ENCODE measurements at places on chromosomes 13 and 19.

- DNase-seq: peak; percentile 84
These were observed 17.7 kb downstream of the CCDC97 start for GRCh38 chr19:41327576-41328156.

DNA sequence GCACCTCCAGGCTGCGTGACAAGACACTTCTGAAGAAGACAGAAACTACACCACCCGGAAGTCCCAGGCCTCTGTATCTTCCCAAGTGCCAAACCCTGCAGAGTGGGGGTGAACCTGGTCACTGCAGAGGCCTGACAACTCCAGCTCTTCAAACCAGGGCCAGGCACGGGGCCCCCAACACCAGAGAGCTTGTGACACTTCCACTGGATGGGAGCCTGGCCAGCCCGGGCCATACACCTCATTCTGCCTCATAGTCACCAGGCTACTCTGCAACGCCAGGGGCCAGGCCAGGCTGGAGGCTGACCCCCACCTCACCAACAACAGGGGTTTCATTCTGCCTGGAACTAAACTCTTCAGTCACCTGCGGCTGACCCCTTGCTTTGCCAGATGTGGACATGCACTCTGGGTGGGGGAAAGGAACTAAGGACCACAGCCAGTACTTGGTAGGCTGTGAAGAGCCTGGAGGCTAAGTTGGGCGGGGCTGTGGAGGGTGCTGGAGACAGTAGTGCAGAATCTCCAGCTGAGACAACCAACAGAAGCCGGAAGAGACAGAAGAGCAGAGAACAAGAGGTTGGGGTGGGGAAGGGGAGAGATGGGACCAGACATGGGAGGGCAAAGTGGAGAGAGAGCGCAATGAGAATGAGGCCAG is 23.0 kb downstream of the TUBA3C start:
- no peak for DNase-seq

GRCh38 chr19:42529248-42529764 is 1.0 kb upstream of the CEACAM1 start:
- DNase-seq: peak; percentile 83

DNA sequence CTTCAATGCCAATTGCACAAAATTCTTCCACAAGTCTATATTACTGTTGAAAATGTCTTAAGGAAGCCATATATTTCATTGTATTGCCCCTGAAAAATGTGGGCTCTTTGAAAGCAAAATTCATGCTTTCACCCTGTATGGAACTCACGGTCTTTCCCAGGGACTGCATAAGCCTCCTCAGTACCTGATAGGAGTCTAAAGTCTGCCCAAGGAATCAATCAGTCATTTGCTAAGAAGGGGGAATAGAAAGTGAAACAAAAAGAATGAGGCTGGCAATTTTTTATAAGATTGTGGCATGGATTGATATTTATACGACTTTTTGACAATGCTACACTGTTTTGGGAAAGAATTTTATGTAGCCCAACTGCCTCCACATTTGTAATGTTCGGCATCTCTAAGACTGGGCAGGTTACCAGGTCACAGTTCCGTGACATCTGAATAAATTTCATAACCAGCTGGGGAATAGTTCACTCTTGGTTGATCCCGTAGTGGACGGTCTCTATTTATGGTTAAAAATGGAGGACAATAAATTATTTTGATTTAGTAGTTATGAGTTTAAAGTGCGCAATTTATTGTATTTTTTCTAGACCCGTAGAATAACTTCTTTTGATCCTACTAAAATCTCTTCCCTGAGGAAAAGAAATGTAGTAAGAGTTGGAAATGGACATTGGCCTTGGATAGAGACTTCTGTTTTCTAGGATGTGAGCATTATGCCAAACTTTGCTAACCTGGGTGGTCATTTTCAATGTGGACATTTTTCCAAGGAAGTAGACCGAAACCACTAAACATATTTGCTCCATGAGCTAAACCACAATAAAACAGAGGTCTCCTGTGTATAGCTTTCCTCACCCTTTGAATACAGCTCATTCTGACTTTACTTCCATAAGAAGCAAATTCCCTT is 1585.4 kb downstream of the EFNB2 start:
- no peak for DNase-seq

DNA sequence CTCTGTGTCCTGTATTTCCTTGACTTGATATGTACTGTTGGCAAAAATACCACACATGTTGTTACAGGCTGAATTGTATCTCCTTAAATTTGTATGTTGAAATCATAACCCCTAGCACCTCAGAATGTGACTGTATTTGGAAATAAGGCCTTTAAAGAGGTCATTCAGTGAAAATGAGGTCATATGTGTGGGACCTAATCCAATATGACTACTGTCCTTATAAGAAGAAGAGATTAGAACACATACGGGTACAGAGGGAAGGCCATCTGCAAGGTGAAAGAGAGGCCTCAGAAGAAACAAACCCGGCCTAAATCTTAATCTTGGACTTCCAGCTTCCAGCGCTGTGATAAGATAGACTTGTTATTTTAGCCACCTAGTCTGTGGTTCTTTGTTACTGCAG is 202.5 kb downstream of the NUFIP1 start:
- DNase-seq: no peak

GRCh38 chr19:38445362-38445761 is 11.9 kb downstream of the RYR1 start:
- DNase-seq: no peak

GRCh38 chr13:21289475-21289874 is 113.0 kb downstream of the MRPL57 start:
- DNase-seq: no peak

DNA sequence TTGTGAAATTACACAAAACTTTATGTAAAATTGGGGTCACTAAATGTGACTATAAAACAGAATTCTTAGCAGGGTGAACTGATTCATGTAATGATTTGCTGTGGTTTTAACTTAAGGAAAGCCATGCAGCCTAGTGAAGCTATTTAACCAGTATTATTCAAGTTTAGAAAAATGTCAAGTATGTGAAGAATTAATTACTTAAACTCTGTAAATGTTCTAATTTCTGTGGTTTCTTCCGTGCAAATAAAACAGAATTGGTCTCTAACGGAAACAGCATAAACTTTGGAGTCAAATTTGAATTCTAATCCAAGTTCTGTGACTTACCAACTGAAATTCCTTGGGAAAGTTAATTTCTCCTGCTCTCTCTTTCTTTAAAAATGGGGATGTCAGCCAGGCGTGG is 13.3 kb downstream of the CDC16 start:
- DNase-seq: no peak

- DNase-seq: no peak
These were observed 84.6 kb upstream of the TRPC4 start for GRCh38 chr13:37954191-37954590.

GRCh38 chr19:55005684-55006488 is 32.2 kb downstream of the GP6 start:
- peak; percentile 93 for DNase-seq

GRCh38 chr13:43086181-43086580 is 62.8 kb downstream of the DNAJC15 start:
- no peak for DNase-seq

DNA sequence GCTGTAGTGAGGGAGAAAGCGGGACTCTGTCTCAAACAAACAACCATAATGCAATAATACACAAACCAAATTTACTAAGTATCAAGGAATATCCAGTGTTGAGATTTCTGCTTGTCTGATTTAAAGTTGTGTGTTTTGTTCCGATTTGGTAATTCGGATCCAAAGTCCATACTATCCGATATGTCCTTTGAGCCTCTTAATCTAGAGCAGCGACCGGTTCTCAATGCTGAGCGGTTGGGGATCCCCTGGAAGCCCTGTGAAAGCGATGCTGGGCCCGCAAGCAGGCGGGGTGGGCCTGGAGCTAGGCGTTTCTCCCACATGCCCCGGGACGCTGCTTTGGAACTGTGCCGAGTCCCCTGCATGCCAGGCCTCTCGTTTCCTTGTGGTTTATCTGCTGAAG is 20.2 kb downstream of the C19orf44 start:
- DNase-seq: no peak

DNA sequence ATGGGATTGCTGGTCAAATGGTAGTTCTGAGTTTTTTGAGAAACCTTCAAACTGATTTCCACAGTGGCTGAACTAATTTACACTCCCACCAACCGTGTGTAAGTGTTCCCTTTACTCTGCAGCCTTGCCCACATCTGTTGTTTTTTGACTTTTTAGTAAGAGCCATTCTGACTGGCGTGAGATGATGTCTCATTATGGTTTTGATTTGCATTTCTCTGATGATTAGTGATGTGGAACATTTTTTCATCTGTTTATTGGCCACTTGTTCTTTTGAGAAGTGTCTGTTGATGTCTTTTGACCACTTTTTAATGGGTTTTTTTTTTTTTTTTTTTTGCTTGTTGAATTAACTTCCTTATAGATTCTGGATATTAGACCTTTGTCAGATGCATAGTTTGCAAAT is 4.3 kb downstream of the CAB39L start:
- DNase-seq: peak; percentile 27

DNA sequence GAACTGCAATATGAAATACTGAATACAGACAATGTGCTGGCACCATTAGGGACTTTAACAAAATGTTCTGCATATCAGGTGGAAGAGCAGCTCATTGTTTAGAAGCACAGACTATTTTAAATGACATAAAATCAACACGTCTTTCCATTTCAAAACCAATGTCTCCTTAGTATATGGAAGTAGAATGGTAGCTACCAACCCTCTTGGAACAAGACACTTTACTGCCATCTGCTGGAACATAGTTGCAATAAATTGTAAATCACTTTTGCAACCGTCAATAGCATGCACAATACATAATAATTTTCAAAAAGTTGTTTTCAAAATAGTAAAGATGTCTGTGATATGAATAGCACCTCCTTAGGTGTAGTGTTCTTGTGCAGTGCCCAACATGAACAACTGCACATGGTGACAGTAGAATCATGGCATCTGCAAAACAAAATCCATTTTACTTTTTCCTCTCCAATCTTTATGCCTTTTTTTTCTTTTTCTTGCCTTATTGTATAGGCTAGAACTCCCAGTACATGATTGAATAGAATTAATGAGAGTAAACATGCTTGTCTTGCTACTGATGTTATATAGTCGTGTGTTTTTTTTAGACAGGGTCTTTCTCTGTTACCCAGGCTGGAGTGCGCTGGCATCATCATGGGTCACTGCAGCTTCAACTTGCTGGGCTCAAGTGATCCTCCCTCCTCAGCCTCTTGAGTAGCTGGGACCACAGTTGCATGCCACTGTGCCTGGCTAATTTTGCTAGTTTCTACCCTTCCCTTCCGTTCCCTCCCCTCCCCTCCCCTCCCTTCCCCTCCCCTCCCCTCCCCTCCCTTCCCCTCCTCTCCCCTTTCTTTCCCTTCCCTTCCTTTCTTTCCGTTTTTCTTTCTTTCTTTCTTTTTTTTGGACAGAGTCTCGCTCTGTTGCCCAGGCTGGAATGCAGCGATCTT is 7.8 kb upstream of the LYPD5 start:
- peak; percentile 66 for DNase-seq

DNA sequence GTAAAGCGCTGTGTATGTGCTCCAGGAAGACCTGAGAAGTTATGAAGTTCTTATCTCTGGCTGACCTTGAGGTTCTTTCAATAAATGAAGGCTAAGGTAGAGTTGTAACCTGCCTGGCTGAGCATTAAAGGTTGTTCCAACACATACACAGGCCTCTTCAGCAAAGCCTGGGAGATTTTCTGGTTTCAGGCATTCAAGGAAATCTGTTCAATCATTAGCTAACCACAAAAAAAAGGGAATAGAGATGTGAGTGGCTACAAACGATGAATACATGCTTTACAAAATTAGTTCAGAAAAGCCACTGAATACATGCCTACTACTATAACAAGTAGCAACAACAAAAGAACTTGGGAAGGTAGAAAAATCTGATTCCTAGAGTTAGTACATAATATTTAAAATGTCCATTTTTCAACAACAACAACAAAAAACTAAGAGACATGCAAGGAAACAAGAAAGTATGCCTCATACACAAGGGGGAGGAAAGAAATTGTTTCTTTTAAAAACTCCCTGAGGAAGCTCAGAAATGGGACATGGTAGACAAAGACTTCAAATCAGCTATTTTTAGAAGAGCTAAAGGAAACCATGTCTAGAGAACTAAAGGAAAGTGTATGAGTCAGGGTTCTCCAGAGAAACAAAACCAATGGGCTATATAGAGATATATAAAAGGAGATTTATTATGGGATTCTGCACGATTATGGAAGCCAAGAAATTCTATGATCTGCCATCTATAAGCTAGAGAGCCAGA is 191.5 kb upstream of the IPO5 start:
- DNase-seq: no peak

DNA sequence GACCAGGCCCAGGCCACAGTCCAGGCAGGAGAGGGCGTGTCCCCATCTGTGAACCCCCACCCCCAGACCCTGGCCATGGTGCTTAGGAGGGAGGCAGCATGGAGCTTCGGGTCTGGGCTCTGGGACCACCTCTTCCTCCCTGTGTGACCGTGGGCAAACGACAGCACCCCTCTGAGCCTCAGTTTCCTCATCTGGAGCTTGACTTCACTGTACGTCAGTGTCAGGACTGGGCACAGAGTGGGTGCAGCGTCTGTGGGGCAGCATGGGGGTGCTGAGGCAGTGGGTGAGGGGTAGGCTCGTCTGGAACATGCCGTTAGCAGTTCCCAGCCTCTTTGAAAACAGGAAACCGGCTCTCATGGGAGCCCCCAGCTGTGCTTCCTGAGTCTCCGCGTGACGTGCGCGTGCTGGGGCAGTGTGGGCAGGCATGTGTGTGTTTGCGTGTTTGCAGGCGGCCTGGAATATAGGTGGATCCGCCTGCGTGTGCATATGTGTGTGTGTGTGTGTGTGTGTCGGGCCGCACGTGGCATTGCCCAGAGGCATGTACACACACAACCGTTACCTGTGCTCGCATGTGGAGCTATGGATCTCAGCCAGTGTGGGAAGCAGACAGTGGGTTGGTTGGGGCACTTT is 15.8 kb downstream of the ARRDC2 start:
- peak; percentile 44 for DNase-seq

- DNase-seq: no peak
These were observed 2.6 kb downstream of the LHB start for GRCh38 chr19:49014123-49014869.

DNA sequence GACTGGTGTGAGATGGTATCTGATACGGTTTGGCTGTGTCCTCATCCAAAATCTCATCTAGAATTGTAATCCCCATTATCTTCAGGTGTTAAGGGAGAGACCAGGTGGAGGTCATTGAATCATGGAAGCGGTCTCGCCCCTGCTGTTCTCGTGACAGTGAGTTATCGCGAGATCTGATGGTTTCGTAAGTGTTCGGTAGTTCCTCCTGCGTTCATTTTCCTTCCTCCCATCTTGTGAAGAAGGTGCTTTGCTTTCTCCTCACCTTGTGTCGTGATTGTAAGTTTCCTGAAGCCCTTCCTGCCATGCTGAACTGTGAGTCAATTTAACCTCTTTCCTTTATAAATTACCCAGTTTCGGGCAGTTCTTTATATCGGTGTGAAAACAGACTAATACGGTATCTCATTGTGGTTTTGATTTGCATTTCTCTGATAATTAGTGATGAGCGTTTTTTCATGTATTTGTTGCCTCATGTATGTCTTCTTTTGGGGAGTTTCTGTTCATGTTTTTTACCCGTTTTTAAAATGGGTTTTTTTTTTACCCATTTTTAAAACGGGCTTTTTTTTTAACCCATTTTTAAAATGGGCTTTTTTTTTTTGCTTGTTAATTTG is 102.8 kb upstream of the SLC10A2 start:
- DNase-seq: peak; percentile 35

GRCh38 chr19:35534803-35535480 is 1.7 kb downstream of the GAPDHS start:
- DNase-seq: no peak

Measured in GM12865 (cell line).